Pons (tissue), 1 donor: ENCODE measurements at places on chromosomes 7 and 10.

- no peak for DNase-seq
Measured at GRCh38 chr10:62869958-62870357, 53.8 kb upstream of the EGR2 start.

- peak; percentile 11 for DNase-seq
Measured at GRCh38 chr7:64625114-64626082, 40.5 kb upstream of the ZNF107 start.

GRCh38 chr10:98956576-98957260 lies 278.9 kb downstream of the HPSE2 start:
- no peak for DNase-seq

DNA sequence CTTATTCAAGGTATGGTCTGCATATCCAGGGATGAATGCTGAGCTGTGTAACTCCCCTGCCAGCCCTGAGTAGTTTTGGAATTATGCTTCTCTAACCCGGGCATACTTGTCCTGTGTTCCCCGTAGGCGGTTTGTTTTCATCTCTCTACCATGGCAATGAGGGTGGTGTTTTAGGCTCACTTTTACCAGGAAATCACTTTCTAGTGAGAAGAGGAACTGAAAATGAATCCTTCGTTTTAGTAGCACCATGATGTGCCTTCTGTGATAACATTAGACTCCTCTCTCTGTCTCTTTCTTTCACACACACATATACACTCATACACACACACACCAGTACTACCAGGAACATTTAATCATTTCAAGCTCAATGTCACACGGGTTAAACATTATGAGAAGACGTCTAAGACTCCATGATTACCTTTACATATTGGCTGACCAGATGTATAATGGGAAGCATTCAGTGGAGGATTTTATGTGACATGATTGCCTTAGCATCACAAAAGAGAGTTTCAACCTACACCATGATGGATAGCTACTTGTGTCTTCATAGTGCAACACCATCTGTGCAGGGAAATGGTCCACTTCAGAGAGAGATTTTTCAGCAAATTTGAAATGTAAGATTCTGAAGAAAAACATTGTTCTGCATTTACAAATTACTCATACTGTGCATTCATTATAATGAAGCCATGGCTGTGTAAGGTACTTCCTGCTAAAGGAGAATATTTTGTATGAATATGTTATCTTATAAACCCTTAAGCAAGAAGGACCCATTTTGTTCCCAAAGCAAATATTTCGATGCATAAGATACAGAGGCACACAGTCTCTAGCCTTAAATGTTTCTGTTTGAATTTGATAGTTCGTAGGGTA lies 31.0 kb upstream of the PFKP start:
- DNase-seq, result peak; percentile 74

GRCh38 chr10:123854498-123854897 lies 37.1 kb downstream of the CPXM2 start:
- no peak for DNase-seq

- peak; percentile 61 for DNase-seq
Measured at GRCh38 chr7:13282377-13282980, 595.0 kb downstream of the ARL4A start.

- no peak for DNase-seq
Measured at GRCh38 chr10:32943395-32943794, 14.6 kb downstream of the ITGB1 start.
